ENCODE measurements at places on chromosomes 1 and 21. TPM values are rescaled to one million over a fixed set of nuclear protein-coding genes. Genes with fewer than 3 reads are reported as not detected.

DNA sequence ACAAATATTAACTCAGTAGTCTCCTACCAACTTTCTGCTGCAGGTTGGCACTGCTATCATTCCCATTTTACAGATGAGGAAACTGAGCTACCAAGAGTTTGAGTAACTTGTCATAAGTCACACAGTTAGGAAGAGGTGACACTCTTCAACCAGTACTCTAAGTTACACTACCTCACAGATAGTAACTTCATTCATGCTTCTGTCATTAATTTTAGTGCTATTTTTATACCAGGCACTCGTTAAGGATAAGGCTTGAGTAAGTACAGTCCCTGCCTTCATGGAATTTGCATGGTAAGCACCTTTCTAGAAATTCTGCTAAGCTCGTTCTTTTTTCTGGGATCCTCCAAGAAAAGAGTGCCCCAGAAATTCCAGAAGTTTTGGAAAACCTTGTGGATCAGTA is 78.7 kb downstream of the ZP4 start:
- H3K4me3 ChIP-seq = no peak overlapping the region
- DNase-seq = no peak
- no peaks in the 10 kb centered on the region for H3K4me1 ChIP-seq
- H3K36me3 ChIP-seq = no peaks in the 10 kb centered on the region
- H3K27ac ChIP-seq = no peak overlapping the region
- peaks cover 2% of the 10 kb centered on the region for H3K27me3 ChIP-seq

DNA sequence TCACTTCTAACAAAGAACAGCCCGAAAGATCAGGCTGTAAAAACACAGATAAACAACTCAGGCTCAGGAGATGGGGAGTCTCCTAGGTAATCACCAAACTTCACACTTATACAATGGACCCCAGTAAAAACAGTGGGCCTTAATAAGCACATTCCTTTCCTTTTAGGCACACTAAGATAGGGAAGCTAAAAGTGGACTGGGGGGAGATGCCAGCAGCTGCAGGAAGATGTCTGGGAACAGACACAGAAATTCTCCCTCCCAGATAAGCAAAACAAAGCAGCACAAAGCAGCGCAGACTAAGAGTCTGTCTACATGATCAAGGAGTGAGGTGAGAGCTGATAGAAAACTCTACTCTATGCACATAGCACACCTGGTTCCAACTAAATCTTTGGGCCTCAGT is 29.0 kb upstream of the CTBS start:
- H3K36me3 ChIP-seq = no peaks in the 10 kb centered on the region
- no peak overlapping the region for H3K27ac ChIP-seq
- peaks cover 29% of the 10 kb centered on the region for H3K4me1 ChIP-seq

DNA sequence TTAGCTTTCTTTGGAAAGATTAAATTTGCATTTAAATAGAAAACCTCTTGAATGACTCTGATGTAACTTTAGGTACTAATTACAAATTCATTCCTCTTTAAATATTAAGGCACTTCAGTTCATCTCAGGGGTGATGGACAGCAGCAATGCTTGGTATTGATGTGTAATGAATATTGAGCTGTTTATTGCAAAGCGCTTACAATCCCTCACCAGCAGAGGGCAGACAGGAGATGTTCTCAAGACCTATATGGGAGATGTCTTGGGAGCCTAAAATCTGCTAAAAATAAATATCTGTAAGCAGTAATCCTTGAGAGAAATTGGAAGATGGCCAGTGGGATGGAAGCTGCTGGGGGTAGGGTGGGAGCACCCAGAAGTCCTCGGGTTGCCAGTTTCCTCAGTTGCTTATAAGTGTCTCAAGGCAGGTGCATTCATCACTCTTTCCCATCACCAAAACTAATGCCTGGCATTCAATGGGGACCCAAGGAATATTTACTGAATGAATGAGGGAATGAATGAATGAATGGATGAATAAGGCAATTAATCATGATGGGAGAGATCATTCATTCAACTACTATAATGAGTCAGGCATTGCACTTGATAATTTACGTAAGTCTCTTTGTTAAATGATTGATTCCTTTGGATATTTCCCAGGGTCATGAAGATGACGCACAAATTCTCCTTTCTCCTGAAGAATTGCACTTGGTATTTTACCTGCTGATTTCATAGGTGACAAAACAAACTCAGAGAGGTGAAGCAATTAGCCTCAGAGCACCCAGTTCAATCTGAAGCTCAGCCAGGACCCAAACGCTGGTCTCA is 2.3 kb downstream of the KLHDC8A start:
- DNase-seq = peak; percentile 74
- peaks cover 25% of the 10 kb centered on the region for H3K4me1 ChIP-seq
- H3K27me3 ChIP-seq = peaks cover 27% of the 10 kb centered on the region

OLFML2B gene
- total RNA-seq = not detected

DNA sequence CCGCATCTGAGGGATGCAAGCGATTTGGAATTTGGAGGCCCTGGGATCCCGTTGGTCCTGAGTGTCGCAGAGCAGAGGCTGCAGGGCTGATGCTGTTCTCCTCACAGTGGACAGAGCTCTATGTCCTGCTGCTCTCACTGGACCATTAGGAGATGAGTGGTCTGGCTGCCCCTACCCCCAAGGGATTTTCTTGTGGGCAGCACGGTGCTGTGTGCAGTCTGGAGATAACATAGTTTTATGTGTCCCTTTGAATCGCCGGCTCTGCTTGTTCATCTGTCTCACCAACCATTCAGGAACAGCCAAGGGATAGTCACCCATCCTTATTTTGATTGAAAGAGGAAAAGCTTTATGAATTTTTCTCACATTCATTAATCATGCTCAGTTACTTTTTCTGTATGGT is 49.9 kb downstream of the CHRM3 start:
- no peak overlapping the region for H3K27ac ChIP-seq
- H3K4me1 ChIP-seq = no peaks in the 10 kb centered on the region
- no peak overlapping the region for H3K4me3 ChIP-seq
- no peaks in the 10 kb centered on the region for H3K27me3 ChIP-seq
- DNase-seq = no peak
- no peaks in the 10 kb centered on the region for H3K36me3 ChIP-seq

DNA sequence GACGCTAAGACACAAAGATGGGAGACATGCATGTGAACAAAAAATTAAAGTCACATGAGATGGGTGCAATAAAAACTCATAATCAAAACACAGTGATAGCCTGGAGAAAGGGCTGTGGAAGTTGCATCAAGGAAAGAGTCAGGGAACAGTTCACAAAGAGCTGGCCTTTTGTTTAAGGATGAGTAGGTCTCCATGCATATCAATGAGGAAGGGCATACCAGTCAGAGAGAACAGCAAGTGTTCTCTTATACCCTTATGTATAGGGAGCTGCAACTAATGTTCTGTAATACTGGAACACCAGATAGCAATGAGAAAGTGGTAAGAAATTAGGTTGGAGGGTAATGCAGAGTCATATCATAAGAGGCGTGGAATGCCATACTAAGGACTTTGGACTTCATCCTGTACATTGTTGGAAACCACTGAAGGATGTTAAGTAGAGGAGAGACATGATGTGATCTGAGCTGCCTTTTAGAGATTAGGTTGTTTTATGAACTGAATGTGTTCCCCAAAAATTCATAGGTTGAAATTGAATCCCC is 46.7 kb upstream of the SAMD13 start:
- H3K36me3 ChIP-seq = peaks cover 6% of the 10 kb centered on the region
- H3K4me1 ChIP-seq = peaks cover 66% of the 10 kb centered on the region
- H3K27ac ChIP-seq = peak overlapping the region; percentile 70
- H3K4me3 ChIP-seq = no peak overlapping the region
- DNase-seq = no peak
- no peaks in the 10 kb centered on the region for H3K27me3 ChIP-seq

RNASEL gene
- total RNA-seq = 10.0 TPM

DNA sequence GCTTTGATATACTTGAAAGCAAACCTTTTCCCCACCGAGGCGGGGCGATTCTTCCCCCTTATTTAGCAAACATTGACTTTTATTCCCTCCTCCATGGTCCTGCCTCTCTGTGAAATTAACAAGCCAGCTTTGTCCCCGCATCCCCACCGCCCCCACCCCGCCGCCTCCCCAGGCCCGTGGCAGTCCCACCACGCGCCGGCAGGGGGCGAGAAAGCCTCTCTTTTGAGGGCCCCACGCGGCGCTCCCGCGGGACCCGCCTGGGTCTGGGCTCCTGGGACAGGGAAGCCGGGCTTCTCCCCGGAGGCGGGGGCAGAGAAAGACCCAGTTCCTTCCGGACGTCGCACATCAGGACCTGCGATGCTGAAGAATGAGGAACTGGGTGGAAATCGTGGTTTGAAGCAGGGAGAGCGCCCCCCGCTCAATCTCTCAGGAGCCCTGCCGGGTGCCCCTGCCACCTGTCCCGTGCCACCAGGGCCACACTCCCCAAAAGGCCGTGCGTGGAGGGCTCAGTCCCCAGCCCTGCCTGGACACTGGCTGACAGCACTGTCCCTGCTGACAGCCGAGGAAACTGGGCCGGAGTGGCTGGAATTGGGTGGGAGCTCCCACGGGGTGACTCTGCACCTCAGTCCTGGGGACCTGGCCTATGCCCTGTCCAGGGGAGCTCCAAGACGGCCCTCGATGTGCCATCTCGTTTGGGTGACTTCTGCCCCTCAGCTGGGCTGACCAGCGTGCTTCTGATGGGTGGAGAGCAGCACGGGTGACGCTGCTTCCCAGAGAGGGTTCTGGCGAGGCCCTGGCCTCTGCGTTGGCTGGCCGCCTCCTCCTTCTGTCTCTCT is 8.6 kb upstream of the ACTRT2 start:
- no peak overlapping the region for H3K4me3 ChIP-seq
- H3K27me3 ChIP-seq = peaks cover 51% of the 10 kb centered on the region
- H3K36me3 ChIP-seq = no peaks in the 10 kb centered on the region

DNA sequence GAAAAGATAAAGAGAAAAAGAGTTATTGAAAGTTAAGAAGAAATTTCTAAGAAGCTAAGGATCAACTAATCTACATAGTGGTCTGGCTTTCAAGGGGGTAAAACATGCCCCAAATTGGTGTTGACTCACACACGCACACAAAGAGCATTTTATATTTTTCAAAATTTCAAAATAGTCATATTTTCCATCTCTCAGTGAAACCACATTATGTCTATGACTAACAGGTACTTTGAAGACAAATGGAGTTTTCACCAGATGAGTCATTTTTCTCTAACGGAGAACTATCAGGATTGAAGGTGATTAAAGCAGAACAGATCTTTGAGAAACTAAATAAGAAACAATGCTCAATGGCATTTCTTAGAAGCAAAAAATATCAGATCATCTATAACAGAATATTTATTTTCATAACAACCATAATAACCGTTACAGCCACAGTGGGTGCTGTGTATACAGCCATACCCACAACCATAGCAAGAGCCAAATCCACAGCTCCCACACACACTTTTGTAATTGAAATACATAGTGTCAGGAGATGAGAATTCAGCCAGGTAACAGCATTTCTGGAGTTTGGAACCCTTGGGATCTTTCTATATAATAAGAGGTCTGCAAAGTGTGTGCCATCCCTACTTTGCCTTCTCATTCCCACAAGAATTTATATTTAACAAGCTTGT is at the start of gene KRTAP21-3:
Gene KRTAP21-3 (minus strand): TSS at position 539 of the 671 bp plus-strand sequence. CDS start 18 bp downstream, at position 521.
- DNase-seq = no peak
- no peak within 1 kb of the TSS for H3K27ac ChIP-seq
- H3K27me3 ChIP-seq = no peaks in the 10 kb centered on the region
- H3K4me1 ChIP-seq = no peaks in the 10 kb centered on the region

DNA sequence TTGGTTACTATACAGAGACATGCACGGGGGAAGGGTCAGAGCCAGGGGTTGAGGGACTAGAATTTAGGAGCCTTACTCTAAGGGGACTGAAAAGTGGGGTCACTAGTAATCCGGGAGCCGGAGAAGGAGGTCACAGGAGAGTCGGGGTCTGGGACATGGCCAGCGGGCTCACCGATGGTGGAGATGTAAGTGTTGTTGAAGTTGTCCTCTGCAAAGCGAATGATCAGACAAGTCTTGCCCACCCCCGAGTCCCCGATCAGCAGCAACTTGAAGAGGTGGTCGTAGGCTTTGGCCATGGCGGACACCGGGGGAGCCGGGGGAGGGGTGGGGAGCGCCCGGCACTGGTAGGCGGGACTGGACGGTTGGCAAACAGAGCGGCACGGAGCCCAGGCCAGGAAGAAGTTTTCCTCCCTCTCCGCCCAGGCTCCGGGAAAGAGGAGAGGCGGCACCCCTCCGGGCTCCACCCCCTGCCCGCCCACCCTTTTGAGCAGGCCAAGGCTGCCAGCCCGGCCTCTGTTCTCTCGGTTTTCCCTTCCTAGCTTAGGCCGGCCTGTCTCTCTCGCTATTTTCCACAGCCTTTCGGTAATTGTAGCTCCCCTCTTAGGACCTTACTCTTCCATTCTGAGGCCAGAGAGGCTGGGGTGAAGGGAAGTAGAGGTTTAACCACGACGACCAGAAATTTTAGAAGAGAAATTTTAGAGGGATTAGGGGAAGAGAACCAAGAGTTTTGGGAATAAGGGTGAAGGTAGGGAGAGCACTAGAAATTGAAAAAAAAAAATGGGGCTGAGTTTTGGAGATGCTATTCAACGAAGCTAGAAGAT is at the start of gene RAB13:
Gene RAB13 (minus strand): TSS at position 399 of the 821 bp plus-strand sequence. CDS start 103 bp downstream, at position 296.
- H3K27ac ChIP-seq = peak within 1 kb of the TSS; percentile 67
- DNase-seq = peak; percentile 86
- peaks cover 12% of the 10 kb centered on the region for H3K27me3 ChIP-seq
- peaks cover 48% of the 10 kb centered on the region for H3K4me1 ChIP-seq
- H3K36me3 ChIP-seq = peaks cover 54% of the 10 kb centered on the region

DNA sequence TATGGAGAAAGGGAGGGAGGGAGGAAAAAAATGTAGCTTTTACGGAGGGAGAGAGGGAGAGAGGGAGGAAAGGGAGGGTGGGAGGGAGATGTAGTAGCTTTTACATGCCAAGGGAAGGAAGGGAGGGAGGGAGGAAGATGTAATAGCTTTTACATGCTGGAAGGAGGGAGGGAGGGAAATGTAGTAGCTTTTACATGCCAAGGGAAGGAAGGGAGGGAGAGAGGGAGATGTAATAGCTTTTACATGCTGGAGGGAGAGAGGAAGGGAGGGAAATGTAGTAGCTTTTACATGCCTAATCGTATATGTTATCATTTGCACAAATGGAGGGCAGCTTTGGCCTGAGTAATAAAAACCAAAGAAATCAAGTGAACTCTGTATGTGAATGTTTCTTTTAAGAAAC is 35.6 kb downstream of the EEIG2 start:
- DNase-seq = no peak
- H3K4me3 ChIP-seq = peak overlapping the region; percentile 25
- no peaks in the 10 kb centered on the region for H3K27me3 ChIP-seq

DNA sequence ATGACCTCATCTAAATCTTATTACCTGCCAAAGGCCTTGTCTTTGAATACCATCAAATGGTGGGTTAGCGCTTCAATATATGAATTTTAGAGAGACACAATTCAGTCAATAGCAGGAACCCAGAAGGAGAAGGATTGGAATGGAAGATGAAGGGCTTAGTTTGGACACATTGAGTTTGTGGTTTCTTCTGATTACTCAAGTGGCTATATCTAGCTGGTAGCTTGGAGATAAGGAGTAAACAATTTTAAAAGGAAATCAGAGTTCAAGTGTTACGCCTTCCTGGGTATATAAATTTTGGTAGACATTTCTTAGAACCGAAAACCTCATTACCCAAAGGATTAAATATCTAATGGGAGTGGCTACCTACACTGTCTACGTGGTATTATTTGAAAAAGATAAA is 80.2 kb downstream of the RGS2 start:
- no peaks in the 10 kb centered on the region for H3K36me3 ChIP-seq
- no peak overlapping the region for H3K27ac ChIP-seq
- no peaks in the 10 kb centered on the region for H3K27me3 ChIP-seq
- no peak overlapping the region for H3K4me3 ChIP-seq

GRCh38 chr1:114331936-114332335 is 178.3 kb upstream of the SYT6 start:
- H3K4me3 ChIP-seq = no peak overlapping the region
- DNase-seq = no peak
- H3K27ac ChIP-seq = no peak overlapping the region
- H3K27me3 ChIP-seq = peaks cover 87% of the 10 kb centered on the region

GRCh38 chr1:178646821-178647220 is 78.2 kb upstream of the RALGPS2 start:
- peaks cover 6% of the 10 kb centered on the region for H3K36me3 ChIP-seq
- H3K27me3 ChIP-seq = no peaks in the 10 kb centered on the region
- H3K4me3 ChIP-seq = no peak overlapping the region
- DNase-seq = no peak

Measured in Calu3 (cell line).